ENCODE measurements at places on chromosomes 12 and 14.

DNA sequence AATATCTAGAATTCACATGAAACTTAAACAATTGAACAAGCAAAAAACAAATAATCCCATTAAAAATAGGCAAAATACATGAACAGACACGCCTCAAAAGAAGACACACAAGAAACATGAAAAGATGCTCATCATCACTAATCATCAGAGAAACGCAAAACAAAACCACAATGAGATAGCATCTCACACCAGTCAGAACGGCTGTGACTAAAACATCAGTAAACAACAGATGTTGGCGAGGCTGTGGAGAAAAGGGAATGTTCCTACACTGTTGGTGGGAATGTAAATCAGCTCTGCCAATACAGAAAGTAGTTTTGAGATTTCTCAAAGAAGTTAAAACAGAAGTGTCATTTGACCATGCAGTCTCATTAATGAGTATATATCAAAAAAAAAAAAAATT, 121.3 kb downstream of the PTPRO start:
- no peak for DNase-seq

- DNase-seq, result no peak
Observed at GRCh38 chr12:83432176-83432719, 745.5 kb downstream of the TMTC2 start.

DNA sequence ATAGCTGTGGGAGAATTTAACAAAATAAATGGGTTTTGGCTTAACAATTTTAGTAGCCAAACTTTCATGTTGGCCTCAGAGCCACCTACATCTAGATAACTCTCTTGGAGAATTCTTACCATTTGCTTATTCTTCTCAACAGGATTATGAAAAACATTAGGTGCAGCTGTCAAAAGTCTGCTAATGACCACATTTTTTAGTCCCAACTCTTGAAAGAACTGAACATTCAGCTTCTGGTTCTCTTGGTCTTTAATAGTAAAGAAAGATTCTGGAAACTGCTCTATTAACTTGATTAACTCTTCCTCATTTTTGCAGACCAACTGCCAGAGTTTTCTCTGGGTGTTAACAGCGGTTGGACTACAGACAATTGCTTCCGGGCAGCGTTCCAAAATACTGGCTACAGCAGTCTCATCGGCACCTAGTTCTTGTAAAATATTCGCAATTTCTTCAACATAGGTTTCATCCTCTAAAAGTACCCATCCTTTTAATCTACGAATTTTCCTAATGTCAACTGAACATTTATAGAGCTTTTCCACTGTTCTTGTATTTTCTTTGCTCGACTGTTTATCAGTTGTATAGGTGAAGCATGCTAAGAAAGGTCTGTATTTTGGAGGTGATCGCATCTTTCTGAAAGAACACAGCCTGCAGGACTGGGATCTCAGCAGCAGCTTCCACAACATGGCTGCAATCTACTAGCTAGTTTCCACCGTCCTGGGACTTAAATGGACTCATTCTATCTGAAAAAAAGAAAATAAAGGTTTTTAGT, 8.7 kb downstream of the MTERF2 start:
- peak; percentile 86 for DNase-seq

- no peak for DNase-seq
Observed at GRCh38 chr12:132064631-132065030, 79.5 kb downstream of the DDX51 start.

- no peak for DNase-seq
Observed at GRCh38 chr12:101832030-101832429, 1.3 kb upstream of the GNPTAB start.

DNA sequence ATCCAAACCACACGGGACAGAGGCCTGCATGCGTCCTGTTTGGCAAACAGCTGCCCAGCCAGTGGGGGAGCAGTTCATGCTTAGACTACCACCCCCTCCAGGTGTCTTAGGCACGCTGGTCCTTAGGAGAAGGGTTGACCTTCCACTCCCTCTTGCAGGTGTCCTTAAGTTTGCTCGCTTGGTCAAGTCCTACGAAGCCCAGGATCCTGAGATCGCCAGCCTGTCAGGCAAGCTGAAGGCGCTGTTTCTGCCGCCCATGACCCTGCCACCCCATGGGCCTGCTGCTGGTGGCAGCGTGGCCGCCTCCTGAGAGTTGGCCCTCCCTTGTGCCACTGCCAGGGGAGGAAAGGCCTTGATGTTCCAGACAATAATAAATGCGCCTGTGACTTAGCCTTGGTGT, 1.8 kb downstream of the C12orf57 start:
- no peak for DNase-seq

Measured in Kasumi-1 (cell line).